ENCODE measurements at places on chromosomes 11 and 22. TPM values are rescaled to one million over a fixed set of nuclear protein-coding genes. Genes with fewer than 3 reads are reported as not detected.

The TIMP3 gene
- 327 TPM for total RNA-seq

The ZP1 gene
- not detected for total RNA-seq

The GGT5 gene
- total RNA-seq, result 0.26 TPM

The KCNK4 gene
- not detected for total RNA-seq

The C1QTNF6 gene
- 4.5 TPM for total RNA-seq

The POU2AF2 gene
- not detected for total RNA-seq

The KCNJ4 gene
- total RNA-seq, result not detected

The GGT1 gene
- 2.2 TPM for total RNA-seq

The YPEL4 gene
- total RNA-seq, result 0.33 TPM

The B4GAT1 gene
- total RNA-seq, result 23.0 TPM

The ART1 gene
- total RNA-seq, result not detected

The LRRC75B gene
- total RNA-seq, result 1.7 TPM

DNA sequence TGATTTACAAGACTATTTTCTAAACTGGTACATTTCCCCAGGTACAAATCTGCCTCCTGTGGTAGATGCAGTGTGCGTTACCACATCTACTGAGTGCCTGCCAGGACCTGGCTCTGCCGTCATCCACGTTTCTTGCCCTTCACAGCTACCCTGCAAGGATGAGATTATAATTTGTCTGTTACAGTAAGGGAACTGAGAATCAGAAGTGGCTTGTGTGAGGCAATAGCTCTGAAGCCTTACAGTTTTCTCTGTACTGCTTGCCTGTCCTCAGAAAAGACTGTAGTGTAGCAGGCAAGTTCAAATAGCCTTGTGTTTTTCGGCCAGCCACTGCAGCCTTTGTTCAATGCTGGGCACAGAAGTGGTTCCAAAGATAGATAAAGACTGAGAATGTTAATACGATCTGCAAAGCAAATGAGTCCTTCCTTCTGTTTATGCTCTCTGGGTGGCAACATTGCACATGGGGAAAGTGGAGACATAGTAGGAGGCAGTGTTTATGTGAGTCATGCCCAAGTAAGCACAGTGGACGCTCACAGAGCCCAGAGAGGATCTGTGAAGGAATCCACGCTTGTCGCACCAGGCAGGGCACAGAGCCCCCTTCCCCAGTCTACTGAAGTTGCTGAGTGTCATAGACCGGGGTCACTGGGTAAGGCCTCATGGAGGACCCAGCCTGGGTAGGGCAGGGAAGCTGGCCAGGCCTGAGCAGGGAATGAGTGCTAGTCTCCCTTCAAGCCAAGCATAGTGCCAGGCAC lies 49.1 kb downstream of the MICAL2 start:
- peak; percentile 86 for DNase-seq

DNA sequence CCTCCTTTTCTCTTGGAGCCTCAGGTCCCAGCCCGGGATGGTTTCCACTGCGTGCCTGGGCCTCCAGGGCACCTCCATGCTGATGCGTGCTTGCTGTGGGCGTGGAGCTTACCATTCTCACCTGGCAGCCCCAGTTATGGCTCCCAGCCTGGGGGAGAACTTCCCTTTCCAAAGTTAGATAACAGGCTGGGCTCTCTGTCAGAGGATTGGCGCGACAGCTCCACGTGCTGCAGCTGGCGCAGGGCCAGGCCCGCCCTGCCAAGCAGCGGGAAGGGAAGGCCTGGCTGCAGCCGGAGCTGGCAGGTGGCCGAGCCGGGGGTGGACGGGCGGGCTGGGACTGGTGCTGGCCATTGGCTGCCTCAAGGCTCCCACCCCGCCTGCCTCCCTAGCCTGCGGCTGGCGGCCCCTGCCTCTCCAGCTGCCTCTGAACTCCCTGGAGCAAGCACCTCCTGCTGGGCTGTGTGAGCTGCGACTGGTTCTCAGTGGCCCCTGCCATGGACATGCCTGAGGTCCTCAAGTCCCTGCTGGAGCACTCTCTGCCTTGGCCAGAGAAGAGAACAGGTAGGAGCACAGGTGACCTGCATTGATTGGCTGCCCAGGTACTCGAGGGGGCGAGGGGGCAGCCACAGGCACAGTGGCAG lies 14.6 kb upstream of the TEF start:
- peak; percentile 82 for DNase-seq

GRCh38 chr11:119491753-119492510 lies 69.0 kb upstream of the THY1 start:
- DNase-seq, result peak; percentile 26

DNA sequence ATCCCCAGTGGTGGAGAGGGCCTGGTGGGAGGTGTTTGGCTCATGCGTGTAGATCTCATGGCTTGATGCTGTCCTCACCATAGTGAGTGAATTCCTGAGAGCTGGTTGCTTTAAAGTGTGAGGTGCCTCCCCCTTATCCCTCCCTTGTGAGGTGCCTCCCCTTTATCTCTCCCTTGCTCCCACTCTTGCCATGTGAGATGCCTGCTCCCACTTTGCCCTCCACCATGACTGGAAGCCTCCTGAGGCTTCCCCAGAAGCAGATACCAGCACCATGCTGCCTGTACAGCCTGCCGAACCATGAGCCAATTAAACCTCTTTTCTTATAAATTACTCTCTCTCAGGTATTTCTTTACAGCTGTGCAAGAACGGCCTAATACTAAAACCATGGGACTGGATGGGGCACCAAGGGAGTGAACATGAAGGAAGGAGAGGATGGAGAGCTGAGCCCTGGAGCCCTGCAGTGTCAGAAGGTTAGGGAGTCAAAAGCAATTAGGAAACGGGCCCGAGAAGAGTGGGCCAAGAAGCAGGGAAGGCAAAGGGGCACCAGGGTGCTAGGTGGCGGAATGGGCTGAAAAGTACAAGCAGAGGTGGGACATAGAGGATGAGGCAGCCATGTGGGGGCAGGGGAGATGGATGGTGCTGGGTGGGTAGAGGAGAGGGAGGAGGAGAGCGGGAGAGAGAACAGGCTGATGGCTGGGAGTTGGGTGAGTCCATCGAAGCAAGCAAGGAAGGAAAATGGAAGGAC lies 9.4 kb downstream of the IFITM10 start:
- no peak for DNase-seq

- no peak for DNase-seq
Observed at GRCh38 chr11:93526641-93527583, 16.3 kb downstream of the SMCO4 start.

DNA sequence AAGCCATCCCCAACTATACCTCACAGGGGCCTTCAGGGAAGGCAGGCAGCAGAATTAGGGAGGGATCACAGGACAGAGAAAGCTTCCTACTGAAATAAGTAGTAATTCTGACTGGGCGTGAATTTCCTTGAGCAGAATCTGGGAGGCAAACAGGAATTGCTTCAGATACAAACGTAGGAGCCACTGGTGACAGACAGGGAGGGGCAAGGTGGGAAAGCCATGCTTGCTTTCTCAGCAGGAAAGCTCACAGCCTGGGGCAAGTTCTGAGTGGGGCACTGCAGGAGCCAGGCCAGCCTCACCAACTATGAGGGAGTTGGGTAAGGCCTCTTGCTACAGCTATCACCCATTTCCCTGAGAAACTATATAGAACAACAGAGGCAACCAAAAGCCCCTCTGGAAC lies 43.6 kb downstream of the ARHGAP32 start:
- DNase-seq, result no peak

DNA sequence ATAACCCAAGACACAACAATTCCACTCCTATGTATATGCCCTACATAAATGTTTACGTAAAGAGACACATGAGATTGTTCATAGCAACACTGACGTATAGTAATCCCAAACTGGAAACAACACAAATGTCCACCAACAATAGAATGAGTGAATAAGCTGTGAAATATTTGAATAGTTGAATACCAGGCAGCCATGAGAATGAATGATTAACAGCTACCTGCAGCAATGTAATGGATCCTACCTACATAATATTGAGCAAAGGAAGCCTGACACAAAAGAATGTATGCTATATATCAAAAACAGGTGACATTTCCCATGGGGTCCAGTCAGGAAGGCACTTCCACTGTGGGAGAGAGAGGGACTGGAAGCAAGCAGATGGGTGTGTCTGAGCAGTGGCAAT lies 92.8 kb upstream of the LINC01488 start:
- DNase-seq, result no peak

GRCh38 chr22:50677493-50678217 lies 5.0 kb downstream of the SHANK3 start:
- DNase-seq, result no peak

GRCh38 chr11:17150521-17150920 lies 57.3 kb downstream of the PIK3C2A start:
- DNase-seq, result no peak

- DNase-seq, result no peak
Observed at GRCh38 chr11:64056213-64056785, 20.6 kb downstream of the FLRT1 start.

- DNase-seq, result no peak
Observed at GRCh38 chr11:131838016-131838415, 467.6 kb downstream of the NTM start.

GRCh38 chr11:95606824-95607223 lies 182.8 kb downstream of the FAM76B start:
- no peak for DNase-seq

DNA sequence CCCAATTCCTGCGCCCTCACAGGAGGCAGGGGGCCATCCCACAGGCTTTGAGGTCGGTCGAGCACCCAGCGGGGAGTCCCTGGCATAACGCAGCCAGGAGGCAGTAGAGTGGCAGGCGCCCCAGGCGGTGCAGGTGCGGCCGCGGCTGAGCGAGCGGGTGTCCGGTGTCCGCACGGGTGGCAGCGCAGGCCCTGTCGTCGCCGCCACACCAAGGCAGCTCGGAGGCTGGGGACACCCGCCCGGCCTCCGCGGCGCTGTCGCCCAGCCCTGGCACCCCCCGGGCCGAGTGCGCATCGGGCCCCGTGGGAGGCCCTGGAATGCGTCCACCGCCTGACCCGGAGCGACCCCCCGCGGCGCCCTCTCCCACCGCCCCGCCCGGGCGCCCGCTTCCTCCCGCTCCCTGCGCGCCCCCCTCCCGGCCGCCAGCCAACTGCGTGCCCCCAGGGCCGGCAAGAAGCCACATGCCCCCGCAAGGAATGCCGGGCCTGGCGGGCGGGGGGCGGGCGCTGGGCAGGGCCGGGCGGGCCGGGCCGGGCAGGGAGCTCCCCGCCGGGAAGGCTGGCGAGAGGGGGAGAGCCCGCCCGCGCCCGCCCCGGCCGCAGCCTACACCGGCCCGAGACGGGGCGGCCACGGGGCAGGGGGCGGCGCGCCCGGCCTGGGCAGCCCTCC lies 33.9 kb downstream of the PRDM11 start:
- DNase-seq, result peak; percentile 13

DNA sequence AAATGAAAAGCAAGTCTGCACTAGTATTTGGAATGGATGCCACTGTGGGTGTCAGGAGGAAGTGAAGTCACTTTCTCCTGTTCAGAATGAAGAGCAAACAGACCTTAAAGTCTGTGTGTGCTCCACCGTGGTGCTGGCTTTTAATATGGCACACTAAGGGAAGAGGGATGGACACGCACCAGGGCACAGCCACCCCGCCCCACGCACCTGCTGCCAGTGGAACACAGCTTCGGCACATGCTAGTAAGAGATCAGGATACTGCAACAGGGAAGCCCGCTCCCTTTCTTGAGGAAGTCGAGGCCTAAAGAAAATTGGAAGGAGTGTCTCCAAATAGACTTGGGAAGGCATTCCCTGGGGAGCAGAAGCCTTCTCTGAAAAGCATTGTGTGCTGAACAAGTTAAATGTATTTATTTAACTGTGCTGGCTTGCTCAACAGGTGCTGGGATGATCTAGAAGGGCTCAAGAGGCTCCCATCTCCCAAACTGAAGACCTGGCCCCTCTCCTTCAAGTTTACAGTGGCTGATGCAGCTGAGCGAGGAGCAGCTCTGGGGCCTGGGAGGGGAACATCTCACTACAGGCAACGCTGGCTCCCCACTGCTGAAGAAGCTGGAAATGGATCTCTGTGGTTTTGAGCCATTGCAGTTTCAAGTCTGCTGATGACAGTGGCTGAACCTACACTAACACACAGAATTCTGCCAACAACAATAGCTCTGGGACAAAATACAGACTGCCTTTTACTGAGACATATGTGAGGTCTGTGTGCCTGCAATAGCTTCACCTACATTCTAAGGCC lies 504.6 kb upstream of the B3GAT1 start:
- DNase-seq, result no peak

DNA sequence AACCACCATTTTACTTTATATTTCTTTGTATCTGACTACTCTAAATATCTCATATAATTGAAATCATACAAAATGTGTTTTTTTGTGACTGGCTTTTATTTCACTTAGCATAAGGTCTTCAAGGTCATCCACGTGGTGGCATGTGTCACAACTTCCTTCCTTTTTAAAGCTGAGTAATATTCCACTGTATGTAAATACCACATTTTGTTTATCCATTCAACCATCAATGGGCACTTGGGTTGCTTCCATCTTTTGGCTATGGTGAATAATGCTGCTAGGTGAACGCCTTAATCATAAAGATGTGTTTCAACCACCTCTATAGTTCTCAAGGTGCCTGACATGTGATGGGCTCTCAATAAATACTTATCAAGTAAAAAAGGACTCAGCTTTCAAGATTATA lies 15.5 kb downstream of the RAB30 start:
- no peak for DNase-seq

DNA sequence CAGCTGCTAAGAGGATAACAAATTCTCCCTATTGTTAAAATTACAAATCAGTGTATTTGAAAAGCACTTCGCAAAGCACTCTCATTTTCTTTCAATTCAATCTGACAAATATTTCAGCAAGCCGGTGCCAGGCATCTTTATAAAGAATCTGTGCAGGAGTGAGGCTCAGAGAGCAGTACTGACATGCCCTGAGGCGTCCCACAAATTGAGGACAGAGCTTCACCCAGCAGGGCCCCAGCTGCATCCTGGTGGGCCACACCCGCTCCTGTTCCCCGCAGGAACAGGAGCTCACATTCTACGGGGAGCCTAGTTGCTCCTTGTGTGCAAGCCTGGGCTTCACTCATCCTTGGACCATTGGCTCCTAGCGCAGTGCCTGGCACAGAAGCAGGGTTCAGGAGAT lies 60.9 kb upstream of the EIF3D start:
- DNase-seq, result no peak

DNA sequence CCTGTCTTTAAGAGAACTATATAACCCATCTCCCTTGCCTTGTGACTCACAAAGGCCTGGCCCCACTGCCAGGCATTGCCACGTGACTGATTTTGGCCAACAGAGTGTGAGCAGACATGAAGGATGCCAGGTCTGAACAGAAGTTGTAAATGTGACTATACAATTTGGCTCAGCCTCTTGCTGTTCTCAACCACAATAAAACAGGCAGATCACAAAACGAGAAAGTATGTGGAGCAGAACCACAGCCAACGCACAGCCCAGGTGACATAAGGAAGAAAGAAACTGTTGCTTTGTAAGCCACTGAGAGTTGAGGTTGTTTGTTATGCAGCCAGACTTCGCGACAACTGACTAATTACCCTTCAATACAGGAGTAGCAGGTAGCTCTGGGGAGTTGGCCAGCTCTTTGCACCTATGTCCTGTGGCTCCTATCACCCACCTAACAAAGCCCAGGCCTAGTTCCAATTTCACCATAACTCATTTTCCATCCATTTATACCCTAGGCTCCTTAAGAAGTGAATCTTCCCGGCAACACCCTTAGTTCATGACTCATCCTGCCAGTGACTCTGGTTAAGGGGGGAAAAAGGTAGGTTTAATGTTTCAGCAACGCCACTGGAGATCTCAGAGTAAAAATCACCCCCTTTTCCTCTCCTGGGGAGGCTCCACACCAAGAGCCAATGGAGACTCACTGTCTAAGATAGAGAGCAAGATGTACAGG lies 53.7 kb downstream of the GALNT18 start:
- DNase-seq, result peak; percentile 9

- DNase-seq, result no peak
Observed at GRCh38 chr11:130159657-130160497, at the start of gene ST14. ST14 (plus strand) TSS chr11:130159782; CDS start chr11:130159980, 198 bp downstream.
